ENCODE measurements at places on chromosomes 5 and 9. TPM values are rescaled to one million over a fixed set of nuclear protein-coding genes. Genes with fewer than 3 reads are reported as not detected.

- DNase-seq, result no peak
Observed at GRCh38 chr9:77929942-77930341, 101.7 kb downstream of the GNAQ start.

GRCh38 chr5:165325221-165325620, 1819.8 kb downstream of the MAT2B start:
- peak; percentile 91 for DNase-seq

The SPATA31A3 gene
- not detected for total RNA-seq

The UGT3A1 gene
- not detected for total RNA-seq

- DNase-seq, result no peak
Observed at GRCh38 chr5:145509336-145510136, 325.6 kb downstream of the PRELID2 start.

The NR2F1 gene
- 7.2 TPM for total RNA-seq

The SPINK6 gene
- total RNA-seq, result 1.2 TPM

All from HT1080 (cell line).